ENCODE measurements at places on chromosomes 12 and 14. TPM values are rescaled to one million over a fixed set of nuclear protein-coding genes. Genes with fewer than 3 reads are reported as not detected.

Gene GYS2
- polyA plus RNA-seq, result 4.7 TPM

Gene DHRS2
- 0.14 TPM for polyA plus RNA-seq

Gene METTL3
- 34.6 TPM for polyA plus RNA-seq

Gene NRIP2
- polyA plus RNA-seq, result 0.47 TPM

Gene BEST3
- polyA plus RNA-seq, result not detected

All from esophagus (tissue), 2 donors.